Stimulated activated CD4-positive, alpha-beta T cell treated with anti-CD3 and anti-CD28 coated beads, Interleukin-1b, Interleukin-23, amount 100 ng/mL, for 1 hour (primary cell): ENCODE measurements at places on chromosomes 3 and 15.

GRCh38 chr3:186663361-186664118 lies 2.3 kb upstream of the HRG start:
- no peak for DNase-seq

- no peak for DNase-seq
Observed at GRCh38 chr15:58312031-58312430, 119.8 kb upstream of the LIPC start.

DNA sequence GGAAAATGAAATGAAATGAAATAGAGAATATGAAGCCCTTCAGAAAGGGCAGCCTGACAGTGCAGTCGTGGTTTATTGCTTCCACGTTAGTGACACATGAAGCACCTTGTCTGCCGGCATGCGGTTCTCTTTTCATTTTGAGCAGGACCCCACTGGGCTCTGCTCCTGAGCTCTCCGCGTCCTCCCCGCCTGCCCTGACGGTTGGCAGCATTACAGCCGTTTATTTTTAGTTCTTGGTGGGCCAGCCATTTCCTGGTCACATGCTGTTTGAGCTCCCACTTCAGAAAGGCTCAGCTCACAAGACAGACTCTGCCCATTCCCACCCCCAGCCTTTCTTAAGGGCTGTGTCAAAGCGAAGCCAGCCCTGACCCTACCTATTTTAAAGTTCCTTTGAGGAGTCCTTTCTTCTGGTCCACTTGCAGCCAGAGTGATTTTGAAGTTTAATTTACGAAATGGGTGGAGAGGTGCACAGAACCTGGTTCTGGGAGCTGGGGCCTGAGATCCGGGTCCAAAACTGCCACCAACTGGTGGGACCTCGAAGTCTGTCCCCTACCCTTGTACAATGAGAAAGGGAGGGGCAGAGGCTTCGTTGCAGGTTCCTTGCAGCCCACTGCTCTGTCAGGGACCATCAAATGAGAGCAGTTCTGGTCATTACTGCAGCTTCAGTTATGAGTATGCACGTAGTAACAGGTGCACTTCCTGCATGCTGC lies 60.1 kb downstream of the MGLL start:
- no peak for DNase-seq

DNA sequence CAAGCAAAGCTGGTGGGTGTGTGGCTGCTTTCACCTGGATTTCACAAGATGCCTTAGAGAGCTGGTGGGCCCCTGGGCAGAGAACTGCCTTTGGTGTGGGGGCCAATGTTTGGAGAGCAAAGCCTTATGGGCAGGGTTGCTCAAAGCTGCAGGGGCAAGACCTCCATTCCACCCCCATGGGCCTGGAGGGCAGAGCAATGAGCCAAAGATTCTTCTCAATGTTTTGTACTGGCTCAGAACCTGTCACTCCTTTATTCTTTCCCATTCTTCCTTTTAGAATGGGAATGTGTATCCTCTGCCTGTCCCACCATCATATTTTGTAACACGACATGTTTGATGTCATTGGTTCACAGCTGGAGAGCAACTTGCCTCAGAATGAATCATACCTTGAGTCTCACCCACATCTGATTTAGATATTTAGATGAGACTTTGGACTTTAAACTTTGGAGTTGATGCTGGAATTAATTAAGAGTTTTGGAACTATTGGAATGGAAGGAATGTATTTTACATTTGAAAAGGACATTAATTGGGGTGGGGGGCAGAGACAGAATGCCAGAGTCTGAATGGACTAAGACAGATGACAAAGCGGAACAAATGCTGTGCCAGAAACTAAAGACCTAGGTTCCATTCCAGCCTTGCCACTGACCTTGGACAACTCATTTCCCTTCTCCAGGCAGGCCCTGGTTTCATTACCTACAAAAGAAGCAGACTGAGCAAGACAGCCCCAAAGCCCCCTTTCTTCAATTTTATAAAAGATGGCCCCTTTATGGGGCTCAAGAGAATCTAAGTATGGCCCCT lies 72.9 kb downstream of the DAPK2 start:
- DNase-seq: no peak

GRCh38 chr15:96177279-96177678 lies 153.2 kb upstream of the NR2F2 start:
- DNase-seq: no peak

DNA sequence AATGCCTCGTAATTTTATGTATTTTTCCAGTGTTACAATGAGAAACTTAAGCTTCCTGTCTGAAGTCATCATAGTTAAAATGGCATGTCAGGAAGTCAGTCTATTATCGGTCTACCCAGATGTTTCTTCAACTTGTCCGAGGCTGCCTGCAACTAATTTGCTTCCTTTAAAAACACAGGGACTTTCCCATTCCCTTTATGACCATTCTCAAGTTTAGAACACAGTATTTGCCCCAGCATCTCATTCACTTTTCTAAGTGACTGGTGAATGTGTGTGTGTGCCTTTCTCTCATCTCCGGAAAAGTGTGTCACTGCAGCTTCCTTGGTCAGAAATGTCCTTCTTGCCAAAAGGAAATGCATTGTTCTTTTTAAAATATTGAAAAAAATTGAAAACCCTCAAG lies 466.6 kb downstream of the RAP2B start:
- DNase-seq: no peak

GRCh38 chr3:197398286-197398878 lies 100.0 kb upstream of the DLG1 start:
- no peak for DNase-seq

- DNase-seq: no peak
Observed at GRCh38 chr3:17724122-17724521, 18.3 kb downstream of the TBC1D5 start.

- DNase-seq: no peak
Observed at GRCh38 chr3:191997093-191997492, 536.1 kb downstream of the PYDC2 start.

DNA sequence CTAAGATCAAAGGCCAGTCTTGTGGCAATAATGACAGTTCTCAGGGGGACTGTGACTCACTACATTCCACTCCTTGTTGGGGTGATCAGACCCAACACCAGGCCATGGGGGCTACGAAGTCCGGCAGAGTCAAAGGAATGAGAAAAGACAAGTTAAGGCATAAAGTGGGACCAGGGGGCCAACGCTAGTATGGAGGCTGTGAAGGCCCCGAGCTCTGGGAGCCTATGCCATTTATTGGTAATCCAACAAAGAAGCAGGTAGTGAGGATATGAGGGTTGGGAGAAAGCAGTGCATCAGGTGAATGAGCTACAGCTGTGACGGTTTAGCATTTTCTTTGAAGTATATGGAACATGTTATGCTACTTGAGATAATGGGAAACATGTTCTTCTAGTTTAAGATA lies 104.4 kb upstream of the C2CD4B start:
- DNase-seq: no peak

GRCh38 chr3:100209948-100210771 lies 50.6 kb upstream of the TBC1D23 start:
- DNase-seq: no peak

DNA sequence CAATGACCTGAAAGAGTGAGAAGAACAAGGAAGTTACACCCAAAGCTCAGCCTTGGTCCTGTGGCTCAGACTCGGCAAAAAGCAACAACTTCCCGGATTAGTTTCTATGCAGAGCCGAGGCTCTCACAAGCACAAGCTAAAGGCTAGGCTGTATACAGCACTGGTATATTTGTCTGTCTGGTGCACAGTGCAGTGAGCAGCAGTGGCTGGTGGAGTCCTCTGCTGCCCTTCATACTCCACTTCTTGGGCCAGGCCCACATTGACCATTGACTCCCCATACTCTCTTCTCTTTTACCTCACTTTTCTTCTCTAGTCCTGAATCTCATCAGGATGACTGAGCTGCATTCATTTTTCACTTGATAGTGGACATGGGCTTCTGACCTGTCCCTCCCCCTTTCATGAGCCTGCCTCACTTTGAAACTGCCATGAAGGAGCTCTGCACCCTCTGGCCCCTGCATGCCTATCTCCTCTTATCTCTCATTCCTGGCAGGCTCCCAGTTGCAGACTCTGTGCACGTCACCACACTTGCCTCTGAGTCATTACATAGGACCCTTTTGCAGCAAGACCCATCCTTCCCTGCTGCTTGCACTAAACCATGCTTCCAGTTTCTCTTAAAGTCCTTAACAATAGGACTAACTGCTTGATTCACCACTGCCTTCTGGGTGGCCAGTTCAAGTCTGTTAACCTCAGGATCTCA lies 379.3 kb downstream of the NTRK3 start:
- no peak for DNase-seq

DNA sequence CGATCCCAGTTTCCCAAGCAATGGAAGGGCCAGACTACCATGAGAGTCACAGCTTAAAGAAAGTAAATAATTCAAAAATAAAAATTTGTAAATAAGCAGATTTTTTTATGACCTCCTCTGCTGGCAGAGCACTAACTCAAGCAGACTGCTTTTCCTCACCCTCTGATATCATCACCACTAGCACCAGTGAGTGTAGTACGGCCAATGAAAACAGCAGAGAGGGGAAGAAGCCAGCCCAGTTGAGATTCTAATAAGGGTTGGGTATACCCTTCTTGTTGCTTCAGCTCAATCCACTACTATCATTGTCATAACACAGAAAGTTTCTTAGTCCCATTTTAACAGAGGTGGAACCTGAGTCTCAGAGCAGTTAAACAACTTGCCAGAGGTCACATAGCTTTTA lies 193.1 kb downstream of the ERC2 start:
- DNase-seq: no peak

DNA sequence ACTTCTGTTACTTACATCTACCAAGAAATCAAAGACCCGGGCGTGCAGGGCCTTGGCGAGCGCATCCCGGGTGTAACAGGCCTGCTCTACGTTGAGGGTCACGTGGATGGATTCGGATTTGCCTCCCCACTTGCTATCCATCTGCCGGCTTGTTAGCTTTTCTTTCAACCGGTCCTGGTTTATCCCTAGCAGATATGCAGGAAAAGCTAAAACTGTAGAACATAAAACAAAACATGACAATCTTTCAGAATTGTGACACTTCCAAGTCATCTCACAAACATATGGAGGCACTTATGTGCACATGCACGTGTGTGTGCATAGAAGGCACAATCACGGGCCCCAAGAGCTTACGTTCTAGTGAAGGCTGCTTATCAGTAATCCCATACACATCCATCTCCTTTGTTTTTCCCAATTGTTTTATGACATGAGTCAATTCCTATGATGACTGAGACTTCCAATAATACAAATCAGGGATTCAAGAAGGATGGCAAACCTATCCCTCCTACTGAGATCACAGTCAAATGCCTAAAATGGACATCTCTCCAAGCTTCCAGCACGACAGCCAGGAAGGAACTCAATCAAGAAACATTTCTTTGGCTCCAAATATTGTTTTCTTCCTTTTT lies 11.3 kb downstream of the LDHAL6B start:
- no peak for DNase-seq

DNA sequence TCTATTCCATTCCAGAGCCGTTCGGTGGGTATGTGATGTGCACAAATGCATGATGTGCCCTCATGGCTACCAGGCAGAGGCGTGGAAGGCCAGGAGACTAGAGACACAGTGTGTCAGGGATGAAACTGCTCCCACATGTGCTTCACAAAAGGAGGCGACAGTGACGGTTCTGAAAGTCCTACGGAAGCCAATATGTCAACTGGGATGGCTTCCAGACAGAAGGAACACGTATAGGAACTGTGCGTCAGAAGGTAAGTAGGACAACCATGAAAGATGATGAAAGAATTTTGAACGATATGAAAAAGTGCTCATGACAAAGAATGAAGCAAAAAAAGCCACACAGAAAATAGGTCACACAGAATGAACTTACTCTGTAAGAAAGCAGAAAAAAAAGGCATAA lies 34.1 kb downstream of the GLB1 start:
- DNase-seq: no peak

- DNase-seq: no peak
Observed at GRCh38 chr3:178419071-178419470, 117.2 kb upstream of the KCNMB2 start.

GRCh38 chr3:105944721-105945120 lies 75.9 kb upstream of the CBLB start:
- no peak for DNase-seq

DNA sequence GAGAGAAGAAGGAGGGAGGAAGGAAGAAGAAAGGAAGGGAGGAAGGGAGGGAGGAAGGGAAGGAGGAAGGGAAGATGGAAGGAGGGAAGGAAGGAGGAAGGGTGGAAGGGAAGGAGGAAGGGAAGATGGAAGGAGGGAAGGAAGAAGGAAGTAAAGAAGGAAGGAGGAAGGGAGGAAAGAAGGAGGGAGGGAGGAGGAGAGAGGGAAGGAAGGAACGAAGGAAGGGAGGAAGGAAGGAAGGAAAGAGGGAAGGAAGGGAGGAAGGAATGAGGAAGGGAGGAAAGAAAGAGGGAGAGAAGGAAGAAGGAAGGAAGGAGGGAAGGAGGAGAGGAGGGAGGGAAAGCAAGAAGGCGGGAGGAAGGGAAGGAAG lies 31.8 kb upstream of the ALDH1L1 start:
- no peak for DNase-seq

- DNase-seq: no peak
Observed at GRCh38 chr15:60830479-60830878, 351.5 kb upstream of the ICE2 start.

GRCh38 chr3:151085889-151086483 lies 522 bp downstream of the MED12L start:
- no peak for DNase-seq

- peak; percentile 7 for DNase-seq
Observed at GRCh38 chr3:128447561-128448013, 19.1 kb downstream of the DNAJB8 start.

DNA sequence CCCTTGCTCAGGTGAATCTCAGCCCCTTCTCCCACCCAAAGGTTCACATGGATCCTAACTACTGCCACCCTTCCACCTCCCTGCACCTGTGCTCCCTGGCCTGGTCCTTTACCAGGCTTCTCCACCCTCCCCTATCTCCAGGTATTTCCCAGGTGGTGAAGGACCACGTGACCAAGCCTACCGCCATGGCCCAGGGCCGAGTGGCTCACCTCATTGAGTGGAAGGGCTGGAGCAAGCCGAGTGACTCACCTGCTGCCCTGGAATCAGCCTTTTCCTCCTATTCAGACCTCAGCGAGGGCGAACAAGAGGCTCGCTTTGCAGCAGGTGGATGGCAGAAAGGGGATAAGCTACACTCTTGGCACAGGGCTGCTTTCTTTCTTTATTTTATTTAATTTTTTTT lies 4.5 kb downstream of the FAM131A start:
- DNase-seq: no peak

GRCh38 chr3:56928379-56929068 lies 126.8 kb upstream of the ARHGEF3 start:
- DNase-seq: no peak

- no peak for DNase-seq
Observed at GRCh38 chr3:175153595-175153994, 294.5 kb downstream of the NAALADL2 start.

DNA sequence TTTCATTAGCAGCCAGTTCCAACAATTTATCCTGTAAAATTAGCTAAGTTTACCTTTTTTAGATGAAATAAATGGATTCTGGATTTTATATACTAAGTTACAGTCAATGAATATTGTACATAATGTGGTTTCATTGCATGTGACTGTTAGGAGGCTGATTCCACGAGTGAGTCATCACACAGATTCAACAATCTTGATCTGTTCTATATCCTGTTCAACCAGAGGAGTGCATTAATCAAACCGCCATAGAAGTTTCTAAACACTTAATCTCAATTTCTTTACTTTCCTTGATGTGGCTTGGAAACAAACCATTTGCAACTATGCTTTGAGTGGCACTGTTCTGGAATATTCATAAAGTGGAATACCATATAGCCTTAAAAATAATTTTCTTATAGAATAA lies 15.3 kb downstream of the DNAJC13 start:
- DNase-seq: no peak
